ENCODE measurements at places on chromosomes 3 and 15.

- no peak for DNase-seq
Observed at GRCh38 chr3:34072297-34072696, 273.9 kb downstream of the PDCD6IP start.

GRCh38 chr3:13042715-13043271 lies 30.4 kb downstream of the IQSEC1 start:
- DNase-seq, result no peak

DNA sequence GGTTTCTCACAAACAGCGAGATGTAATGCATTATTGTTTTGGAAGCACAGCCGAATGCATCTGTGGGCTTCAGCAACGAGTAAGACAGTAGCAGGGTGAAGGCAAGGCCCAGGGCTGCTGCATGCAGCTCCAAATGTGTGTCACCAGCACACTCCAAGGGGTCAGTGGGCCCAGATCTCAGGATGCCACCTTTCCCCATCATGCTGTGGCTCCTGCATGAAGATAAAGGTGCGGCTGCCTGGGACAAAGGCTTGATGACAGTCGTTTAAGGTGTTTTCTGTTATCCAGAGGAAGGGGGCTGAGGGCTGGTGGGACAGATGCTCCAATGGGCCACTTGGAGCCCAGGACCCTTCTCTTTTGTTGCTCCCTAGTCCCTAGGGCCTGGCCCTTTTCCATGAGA lies 13.2 kb downstream of the C3orf22 start:
- no peak for DNase-seq

GRCh38 chr3:84717894-84718293 lies 240.9 kb upstream of the CADM2 start:
- no peak for DNase-seq

GRCh38 chr3:23442598-23443383 lies 239.7 kb downstream of the UBE2E2 start:
- no peak for DNase-seq

DNA sequence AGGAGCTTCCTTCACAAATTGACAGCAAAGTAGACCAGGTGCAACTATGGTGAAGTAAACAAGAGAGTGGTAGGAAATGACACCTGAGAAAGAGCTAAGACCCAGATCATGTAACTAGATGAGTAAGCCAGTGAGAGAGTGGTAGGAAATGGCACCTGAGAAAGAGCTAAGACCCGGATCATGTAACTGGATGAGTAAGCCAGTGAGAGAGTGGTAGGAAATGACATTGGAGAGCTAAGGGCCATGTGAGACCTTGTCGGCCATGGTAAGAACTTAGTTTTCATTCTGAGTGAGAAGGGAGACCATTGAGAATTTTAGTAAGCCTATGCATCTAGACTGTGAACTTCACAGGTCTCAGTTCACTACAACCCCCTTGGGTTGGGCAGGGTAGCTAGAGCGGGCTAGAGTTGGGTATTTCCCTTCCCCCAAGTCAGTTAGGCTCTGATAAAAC lies 5.4 kb upstream of the SENP7 start:
- peak; percentile 18 for DNase-seq

DNA sequence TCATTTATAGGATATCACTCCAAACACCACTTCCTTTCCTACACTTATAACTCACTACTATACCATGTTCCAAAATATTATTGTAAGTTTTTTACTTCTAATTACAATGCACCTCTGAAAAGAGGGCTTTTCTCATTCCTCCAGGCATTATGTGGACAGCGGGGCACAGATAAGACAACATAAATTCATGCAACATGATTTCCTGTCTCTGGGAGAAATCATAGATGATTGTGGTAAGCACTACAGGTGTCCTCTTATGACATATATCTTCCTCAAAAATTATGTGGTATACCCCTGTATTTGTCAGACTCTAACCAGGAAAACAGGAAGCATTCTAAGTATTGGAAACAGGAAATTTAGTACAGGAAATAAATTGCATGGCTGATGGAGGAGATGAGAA lies 45.7 kb upstream of the INO80 start:
- no peak for DNase-seq

GRCh38 chr3:172329070-172329469 lies 119.2 kb downstream of the GHSR start:
- no peak for DNase-seq

DNA sequence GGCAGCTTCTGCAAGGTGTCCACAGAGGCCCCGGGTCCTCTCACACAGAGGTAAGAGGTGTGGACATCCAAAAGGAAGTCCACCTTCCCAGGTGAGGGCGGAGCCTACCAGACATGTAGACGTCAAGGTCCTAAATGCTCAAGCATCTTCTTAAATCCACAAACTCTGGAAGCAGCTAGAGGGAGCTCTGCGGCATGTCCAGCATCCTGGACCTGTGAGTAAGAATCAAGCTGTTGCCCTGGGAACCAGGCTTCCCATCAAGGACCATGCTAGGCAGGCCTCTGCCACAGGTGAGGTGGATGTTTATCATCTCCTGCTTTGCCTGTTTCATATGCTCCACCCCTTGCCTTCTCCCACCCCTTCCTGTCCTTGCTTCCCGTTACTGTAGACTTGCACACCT lies 368.2 kb downstream of the GABRG3 start:
- no peak for DNase-seq

DNA sequence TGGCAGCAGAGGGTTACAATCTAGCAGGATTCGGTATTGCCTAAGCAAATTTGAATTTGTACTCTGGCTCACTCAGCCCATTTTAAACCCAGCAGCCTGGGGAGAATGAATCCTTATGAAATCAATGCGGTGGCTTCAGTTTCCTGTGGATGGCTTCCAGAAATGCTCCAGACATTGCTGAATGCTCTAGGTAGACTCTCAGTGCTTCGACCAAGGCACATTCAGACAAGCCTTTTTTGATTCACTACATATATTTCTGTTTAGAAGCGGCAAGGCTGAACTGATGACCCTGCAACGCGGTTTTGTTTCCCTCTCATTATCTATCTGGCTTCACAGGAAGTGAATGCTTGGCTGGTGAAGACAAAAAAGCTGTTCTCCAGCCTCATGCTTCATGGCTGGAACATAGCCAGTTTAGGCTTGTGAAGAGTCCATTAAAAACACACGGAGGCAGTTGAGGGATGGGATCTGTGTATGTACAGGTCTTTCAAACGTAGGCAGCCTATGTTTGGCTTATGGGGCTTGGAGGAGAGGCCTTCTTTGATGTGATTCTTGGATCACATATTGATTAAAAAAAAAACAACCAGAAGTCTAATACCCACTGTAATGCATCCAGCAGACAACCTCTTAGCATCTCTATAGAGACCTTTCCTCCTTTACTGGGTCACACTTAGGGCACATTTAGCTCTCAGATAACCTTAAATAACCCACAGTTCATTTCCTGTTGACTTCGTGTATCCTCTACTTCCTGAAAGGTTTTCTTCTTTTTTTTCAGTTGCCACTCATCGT lies 400.2 kb upstream of the TBL1XR1 start:
- DNase-seq, result peak; percentile 6

Measured in activated effector memory CD4-positive, alpha-beta T cell treated with Interleukin-2 at 50 U/mL for 16 hours (primary cell).